GM19239 (cell line): ENCODE measurements at places on chromosomes 6 and 20.

DNA sequence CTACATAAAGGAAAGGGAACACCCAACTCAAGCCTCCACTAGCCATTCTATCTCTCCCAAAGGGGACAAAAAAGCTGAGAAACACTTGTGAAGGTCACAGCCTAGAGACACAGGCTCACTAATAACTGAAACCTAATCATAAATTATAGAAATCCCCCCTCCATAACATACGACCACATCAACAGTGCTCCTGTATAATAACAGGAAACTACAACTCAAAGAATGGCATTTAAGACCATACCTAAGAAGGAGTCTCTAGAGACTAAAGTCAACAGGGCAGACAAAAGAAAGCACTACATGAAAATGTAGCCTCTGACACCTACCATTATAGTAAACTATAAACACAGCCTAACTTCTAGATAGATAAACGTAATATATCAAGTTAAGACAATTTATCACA, 82.7 kb downstream of the THEMIS start:
- DNase-seq, result no peak

- DNase-seq, result no peak
Measured at GRCh38 chr6:56807326-56807988, 147.4 kb upstream of the BEND6 start.

DNA sequence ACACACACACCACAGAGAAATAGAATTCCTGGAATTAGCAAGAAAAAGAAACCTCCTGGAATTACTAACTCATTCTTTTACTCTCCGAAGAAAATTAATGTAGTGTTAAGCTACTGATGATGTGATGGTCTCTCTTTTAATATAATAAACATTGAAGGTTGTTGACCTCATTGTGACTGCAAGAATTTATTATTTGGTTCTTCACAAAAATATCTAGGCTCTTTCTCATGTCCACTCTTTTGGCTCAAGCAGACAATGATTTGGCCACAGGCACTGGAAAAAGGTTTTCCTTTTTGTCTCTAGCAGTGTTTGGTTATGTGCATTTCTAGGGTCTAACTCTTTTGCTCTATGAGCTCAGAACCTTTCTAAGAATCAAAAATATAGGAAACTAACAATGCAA, 811.9 kb downstream of the TENT5A start:
- no peak for DNase-seq

DNA sequence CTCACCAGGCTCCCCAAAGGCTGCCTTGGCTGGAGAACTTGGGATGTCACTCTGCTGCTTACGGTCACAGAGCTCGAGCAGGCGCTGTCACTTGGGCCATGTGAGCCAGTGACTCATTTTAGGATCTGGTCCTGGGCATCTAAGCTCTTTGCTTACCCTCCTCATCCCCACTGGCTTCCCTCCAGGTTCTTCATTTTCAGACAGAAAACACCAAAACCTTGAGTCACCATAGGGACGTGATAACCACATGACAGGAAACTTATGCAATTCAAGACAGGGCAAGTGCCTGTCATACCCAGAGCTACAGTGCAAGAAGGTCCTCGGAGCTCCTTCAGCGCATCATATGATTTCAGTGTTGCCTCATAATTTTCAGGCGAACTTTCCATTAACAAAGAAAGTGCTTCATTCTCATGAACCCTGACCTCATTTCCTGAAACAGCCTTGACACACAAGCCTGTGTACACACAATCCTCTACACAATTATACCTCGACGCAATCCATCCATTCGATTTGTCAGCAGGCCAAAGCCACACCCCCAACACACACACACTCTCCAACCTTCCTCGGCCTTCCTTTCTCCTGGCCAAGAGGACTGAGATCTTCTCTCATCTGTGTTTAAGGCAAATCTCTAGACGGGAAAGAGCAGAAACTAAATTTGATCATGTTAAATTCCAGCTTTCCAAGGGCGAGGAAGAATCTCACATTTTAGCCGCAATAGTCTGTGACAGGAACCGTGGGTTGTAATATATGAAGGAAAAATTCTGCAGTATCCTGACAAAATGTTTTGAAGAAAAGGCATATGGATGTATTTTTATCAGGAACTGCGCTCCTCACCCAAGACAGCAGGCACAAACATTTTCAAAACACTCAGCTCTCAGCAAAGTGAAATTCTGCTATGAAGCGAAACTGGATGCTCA, 25.3 kb downstream of the TBC1D7 start:
- peak; percentile 42 for DNase-seq

GRCh38 chr6:142207265-142207877, 60.3 kb downstream of the VTA1 start:
- no peak for DNase-seq

DNA sequence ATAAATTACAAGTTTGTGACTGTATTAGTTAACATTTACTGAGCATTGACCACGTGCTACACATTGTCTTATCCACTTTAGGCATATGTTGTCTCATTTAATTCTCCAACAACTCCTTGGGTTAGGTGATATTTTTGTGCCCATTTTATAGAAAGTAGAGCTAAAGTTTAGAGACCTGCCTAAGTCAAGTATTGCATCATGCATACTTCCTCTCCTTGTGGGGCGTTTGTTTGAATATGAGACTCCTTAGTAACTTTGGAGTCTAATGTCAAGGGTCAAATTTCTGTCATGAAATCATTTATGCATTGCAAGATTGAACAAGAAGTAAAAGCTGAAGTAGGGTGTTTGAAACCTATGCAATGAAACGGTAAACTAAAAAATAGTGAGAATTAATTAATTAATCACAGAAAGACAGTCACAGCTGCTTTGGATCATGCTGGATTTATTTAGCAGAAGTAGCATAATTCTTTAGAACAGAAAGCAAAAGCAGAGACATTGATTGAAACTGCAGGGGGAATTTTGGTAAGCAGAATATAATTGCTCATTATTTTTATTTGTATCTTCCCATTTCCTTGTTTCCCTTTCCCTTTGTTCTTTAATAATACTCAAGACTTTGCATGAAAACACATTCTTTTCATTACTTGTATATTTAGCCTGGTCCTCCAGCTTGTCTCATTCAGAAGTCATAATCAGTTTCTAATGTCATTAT, 1374.4 kb upstream of the GJE1 start:
- no peak for DNase-seq
